ENCODE measurements at places on chromosomes 3 and 15.

GRCh38 chr3:146542978-146543377 is 1.4 kb downstream of the PLSCR1 start:
- no peak for DNase-seq

DNA sequence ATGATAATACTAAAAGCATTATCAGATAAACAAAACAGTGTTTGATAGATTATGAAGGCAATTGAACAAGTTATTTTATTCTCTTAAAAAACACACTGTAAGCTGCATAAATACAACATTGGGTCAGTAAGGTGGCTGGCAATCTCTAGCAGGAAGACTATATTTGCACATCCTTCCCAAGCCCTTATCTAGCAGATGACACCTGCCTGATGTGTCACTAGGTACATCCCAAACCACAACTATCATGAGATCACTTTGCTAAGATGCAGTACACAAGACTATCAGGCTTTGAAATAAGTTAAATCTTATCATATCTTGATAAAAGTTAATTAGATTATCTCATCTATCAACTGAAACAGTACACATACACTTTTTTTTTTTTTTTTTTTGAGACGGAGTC is 417.4 kb downstream of the MECOM start:
- DNase-seq: no peak

DNA sequence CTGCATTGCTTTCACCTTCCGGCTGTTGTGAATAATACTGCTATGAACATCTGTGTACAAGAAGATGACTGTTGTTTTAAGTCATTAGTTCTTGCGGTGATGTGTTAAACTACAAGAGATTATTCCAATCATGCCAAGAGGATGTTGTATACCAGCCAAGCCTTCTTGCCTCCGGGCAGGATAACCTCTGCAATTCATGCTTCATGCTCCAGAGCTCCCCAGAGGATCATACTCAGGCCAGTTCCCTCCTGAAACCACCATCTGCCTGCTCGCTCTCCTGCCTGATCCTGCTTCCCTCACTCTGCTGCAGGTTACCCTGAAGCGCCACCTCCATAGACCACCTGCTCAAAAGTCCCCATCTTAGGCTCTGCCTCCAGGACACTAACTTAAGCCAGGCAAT is 187.1 kb upstream of the PROK2 start:
- DNase-seq: no peak

DNA sequence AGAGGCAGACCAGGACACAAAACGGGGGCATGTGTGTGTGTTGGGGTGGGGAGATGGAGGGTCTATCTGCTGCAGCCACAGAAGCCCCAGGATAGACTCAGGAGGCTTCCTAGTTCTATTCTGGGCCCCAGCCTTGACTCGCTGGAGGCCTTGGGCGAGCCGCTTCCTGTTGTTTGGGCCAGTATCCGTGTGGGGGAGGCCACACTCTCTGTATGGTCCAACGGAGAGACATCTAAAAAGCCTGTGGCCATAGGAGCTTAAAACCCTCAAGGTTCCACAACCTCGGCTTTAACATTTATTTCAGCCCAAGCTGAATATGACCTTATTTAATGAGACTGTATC is 32.8 kb downstream of the POC1A start:
- no peak for DNase-seq

DNA sequence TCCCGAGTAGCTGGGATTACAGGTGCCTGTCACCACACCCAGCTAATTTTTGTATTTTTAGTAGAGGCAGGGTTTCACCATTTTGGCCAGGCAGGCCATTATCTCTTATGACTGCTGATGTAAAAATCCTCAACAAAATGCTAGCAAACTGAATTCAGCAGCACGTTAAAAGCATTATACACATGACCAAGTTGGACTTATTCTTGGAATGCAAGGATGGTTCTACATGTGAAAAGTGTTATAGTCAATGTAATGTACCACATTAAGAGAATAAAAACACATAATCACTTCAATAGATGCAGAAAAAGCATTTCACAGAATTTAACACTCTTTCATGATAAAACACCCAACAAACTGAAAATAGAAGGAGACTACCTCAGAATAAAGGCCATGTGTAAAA is 20.2 kb downstream of the RNF13 start:
- DNase-seq: no peak

GRCh38 chr3:184812662-184813042 is 686 bp downstream of the VPS8 start:
- no peak for DNase-seq

DNA sequence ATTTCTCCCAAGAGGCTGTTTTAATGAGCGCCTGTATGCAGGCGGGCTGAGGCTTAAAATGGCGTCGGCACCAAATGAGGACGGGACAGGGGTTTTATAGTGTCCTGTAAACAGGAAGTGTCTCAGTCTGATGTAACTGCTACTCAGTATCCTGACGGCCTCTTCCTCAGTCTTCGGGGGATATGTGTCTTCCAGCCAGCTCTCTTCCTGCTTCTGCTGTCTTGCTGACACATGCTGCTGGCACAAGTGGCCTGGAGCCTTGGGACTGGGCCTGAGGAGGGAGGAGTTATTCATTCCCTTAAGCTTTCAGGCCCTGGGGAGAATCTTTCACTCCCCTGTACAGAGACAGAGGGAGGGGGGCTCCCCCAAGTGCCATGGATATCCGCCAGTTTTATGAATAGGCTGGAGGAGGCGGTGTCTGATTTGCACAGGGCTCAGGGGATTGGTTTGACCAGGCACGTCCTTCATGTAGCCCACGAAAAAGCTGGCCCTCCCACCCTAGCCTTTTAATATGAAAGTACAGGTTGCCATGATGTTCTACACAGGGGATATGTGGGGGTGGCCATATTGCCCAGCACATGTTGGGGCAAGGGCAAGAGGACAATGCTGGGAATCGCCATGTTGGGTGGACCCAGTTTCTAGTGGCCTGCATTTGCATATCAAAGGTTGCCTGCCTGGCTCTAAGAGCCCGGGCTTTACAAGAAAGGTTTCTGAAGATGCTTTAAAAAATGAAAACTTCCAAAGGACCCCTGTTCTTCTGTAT is 19.9 kb downstream of the NDUFB4 start:
- DNase-seq: no peak

DNA sequence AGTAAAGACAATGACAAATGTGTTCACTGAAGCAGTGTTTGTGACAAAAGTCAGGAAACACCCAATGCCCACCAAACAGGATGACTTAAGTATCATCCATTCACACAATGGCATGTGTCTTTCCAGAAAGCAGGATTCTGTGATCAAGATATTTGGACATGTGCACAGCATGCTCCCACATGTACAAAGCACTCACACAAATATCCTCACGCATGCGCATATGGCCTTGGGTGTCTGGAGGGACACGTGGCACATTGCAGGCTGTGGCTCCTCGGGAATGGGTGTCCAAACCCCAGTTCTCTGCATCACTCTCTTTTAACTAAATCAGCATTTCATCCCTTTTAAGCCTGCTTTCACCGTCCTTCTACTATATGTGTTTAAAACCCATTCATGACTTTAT is 130.5 kb downstream of the KLF13 start:
- DNase-seq: no peak

GRCh38 chr3:67487564-67488114 is 166.8 kb downstream of the SUCLG2 start:
- no peak for DNase-seq

DNA sequence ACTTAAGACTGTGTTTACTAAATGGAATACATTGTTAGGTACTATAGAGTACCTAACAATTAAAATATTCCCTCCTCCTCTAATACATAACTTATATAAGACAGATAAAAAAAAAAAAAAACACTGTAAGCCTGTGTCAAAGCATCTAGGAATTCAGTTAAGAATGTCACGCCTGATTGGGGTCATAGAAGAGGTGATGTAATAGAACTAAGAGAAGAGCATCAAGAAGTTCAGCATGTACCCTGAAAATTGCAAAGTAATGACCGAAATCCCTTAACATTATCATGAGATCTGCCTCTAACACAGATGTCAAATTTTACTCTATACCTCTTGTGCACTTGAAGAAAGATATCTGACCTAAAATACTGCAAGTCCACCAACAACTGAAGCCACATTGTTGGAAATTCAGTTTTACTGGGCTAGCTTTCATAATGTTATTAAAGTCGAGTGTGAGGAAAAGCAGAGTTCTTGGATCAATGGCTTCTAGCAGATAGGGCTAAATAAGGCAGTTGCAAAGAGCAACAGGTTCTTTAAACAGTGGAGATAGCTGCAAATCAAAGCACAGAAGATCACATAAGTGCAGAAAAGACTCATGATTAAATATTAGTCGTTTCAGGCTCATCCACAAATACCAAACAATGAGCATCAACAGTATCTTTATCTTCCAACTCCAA is 75.0 kb downstream of the TBL1XR1 start:
- no peak for DNase-seq

DNA sequence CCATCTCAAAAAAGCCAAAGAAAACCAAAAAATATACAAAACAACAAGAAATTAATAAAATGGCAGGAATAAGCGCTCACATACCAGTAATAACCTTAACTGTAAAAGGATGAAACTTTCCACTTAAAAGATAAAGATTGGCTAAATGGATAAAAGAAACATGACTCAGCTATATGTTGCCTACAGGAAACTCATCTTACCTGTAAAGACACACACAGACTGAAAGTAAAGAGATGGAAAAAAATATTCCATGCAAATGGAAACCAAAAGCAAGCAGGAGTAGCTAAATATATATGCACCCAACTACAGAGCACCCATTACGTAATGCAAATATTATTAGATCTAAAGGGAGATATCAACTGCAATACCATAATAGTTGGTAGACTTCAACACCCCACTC is 49.7 kb downstream of the ADAM10 start:
- no peak for DNase-seq

DNA sequence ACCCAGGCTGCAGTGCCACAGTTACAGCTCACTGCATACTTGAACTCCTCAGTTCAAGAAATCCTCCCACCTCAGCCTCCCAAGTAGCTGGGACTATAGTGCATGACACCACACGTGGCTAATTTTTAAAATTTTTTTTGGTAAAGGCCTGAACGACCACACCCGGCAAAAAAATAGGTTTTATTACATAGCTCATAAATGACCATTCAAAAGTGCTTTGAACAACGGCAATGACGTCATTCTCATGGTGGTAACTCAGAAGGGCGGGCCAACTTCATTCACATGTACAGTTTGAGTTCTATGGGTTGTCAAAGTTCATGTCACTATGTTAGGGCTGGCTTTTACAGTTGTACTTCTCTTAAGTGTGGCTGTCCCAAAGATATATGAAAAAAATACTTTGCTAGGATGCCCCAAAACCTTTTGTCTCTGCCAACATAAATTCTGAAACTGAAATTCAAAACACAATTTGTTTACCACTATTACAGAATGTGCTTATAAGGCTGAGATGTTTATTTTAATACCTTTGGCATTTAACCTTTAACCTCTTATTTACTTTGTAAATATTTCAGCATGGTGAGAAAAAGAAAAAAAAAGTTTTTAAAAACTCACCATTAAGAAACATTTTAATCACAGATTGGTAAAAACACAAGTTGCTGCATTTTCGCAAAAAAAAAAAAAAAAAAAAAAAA is 6.2 kb downstream of the MYO1E start:
- DNase-seq: no peak

All from esophagus squamous epithelium (tissue), 5 donors.